ENCODE measurements at places on chromosomes 12 and 14.

DNA sequence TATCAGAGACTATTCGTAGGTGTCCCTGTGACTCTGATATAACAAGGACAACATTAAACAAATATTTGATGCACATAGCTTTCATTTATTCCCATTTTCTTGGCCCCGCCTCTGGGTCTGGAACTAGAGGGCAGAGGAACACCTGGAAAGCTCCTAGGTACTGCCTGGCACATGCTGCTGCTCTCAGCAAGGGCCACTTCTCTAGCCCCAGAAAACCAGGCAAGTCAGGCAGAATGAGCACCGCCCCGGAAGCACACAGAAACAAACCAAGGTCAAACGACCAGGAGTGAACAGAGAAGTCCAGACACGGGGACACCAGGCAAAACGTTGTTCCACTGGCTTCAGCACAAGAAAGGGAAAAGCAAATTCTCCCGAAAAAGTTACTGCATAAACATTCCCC is 76.1 kb downstream of the TTC7B start:
- DNase-seq = no peak

GRCh38 chr12:88703790-88704189 is 123.5 kb upstream of the KITLG start:
- DNase-seq = no peak

- DNase-seq = no peak
Observed at GRCh38 chr12:57456145-57456700, 1.1 kb downstream of the INHBE start.

DNA sequence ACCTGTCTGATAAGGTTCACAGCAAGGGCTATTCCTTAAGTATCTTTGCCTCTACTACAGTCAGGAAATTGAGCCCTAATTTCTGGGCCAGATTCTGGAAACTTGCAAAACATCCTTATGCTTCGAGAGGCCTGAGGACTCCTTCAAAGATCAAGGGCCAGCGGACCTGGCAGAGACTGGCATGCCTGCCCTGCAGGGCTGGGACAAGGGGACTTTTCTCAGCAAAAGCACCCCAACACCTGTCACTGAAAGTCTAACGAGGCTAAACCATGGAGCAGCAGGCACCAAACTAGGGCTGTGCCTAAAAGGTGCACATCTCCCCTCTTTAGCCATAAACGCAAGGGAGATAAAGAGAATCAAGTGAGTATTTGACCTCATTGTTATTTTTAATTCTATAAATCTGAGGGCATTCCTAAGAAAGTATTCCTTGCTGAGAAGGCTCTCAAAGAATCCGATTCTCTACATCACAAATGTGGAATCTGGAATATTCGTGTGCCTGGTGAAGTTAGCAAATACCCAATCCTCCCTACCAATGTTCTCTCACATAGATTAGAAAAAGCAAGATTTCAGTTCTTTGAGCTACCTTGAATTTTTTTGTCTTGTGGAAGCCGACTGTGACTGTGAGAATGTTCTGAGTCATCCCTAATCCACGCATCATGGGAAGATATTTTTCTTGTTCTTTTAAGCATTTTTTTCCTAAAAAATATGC is 328.2 kb upstream of the NOVA1 start:
- no peak for DNase-seq

DNA sequence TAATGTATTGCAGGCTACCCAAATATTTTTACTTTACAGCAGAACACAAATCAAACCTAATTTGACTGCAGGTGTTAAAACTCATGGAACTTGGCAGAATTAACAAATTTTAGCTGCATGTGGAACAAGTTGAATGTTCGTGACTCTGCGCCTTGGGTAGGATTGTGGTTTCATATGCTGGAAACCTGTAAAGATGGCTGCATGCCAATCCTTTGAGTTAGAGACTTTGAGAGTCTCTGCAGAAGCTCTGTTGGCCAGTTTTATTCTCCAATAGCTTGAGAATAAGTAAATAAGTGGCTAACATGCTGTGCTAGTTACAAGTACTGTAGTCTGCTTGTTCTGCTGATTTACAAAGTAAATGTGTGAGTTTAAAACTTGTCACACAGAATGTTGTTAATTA is 77.8 kb downstream of the PDE6H start:
- DNase-seq = no peak

GRCh38 chr12:105805730-105806399 is 332.9 kb downstream of the NUAK1 start:
- no peak for DNase-seq

DNA sequence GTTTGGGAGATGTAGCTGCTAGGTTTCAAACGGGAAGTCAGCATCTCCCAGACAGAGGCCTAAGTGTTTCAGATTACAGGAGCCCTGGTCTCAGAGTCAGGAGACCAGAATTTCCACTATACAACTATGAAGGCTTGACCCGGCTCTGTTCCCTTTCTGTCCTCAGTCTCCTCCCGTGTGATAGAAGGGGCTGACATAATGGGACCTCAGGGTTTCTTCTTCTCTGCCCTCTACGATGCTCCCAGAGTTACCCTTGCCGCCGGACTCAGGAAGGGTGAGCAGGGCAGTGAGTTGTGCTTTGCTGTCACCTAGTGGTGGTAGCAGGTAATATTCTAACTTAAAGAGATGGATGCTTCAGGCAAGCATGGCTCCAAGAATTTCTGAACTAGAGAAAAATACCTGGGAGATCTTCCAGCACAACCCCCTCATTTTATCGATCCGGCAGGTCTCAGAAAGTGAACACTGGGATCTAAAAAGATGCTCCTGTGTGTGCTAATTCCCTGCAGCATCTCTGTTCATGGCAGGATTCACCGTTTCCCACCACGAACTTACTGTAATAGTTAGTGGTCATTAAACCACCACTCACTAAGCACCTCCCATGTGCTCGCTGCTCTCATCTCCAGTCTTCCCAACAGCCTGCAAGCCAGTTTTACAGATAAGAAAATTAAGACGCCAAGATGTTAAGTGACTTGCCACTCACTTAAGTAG is 84.4 kb downstream of the VWF start:
- DNase-seq = peak; percentile 35

- no peak for DNase-seq
Observed at GRCh38 chr12:46159309-46159901, 109.4 kb downstream of the SLC38A1 start.

DNA sequence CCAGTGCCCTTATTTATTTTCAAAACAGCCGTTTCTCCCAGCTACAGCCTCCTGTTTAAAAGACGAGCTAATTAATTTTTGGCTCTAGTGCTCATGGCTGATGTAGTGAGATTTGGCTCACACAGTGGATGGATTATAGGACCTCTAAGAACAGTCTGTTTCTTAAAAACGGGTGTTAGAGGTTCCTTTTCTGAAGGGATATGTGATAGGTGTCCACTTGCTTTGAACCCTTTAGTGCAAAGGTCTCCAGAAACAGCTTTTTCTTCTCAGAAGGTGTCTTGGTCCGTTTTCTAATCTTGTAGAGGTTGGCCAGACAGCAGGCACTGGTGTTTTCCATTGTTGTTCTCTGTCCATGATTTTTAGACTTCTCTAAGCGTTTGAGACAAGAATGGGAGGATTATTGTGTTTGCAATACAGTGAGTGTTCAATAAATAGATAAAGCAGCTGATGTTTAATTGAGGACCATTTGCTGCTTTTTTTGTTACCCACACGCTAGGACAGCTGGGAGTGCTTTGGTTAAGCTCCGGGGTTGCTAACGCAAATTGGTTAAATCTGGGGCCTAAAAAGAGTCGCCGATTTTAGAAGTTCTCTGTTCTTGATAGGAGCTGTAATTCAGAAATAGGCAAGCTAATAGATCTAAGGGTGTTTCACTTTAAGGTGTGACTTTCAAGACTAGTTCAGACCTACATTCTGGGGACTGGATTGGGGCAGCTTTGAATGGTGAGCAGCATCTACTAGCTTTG is 1.0 kb downstream of the BORCS5 start:
- no peak for DNase-seq

DNA sequence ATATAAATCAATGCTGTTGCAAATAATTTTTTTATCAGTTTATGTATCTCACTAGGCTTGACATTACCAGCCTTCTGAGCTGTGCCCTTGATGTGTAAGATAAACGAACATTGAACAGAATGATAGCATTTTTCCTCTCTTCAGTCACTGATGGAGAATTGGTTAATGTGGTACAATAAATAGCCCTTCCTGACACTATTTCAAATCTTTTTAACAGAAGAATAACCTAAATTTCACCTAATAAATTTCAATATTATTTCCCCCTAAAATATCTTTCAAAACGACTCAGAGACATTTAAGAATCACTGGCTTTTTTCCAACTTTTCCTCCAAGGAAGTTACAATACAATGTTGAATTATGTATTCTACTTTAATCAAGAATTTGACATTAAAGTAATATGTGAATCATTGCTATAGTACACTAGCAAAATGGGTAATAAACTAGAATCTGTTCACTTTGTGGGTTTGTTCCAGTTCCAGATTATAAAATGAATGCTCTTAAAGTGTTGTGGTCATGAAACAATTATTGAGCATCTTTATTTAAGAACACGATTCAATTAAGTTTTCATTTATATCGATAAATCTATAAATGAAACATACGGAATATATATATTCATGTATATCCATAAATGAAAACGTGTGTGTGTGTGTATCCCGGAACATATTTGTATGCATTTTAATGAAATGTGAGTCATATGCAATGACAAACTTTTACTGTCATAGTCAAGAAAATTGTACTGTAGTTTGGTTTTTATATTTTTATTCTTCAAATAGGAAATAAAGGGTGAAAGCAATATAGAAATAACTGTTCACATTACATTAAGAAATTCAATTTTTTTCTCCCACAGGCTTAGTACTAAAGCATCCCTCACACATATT is 2.5 kb upstream of the ATP2B1 start:
- DNase-seq = no peak

GRCh38 chr12:100868487-100868886 is 73.9 kb downstream of the ANO4 start:
- no peak for DNase-seq

- no peak for DNase-seq
Observed at GRCh38 chr12:28973491-28973890, 175.6 kb upstream of the FAR2 start.

DNA sequence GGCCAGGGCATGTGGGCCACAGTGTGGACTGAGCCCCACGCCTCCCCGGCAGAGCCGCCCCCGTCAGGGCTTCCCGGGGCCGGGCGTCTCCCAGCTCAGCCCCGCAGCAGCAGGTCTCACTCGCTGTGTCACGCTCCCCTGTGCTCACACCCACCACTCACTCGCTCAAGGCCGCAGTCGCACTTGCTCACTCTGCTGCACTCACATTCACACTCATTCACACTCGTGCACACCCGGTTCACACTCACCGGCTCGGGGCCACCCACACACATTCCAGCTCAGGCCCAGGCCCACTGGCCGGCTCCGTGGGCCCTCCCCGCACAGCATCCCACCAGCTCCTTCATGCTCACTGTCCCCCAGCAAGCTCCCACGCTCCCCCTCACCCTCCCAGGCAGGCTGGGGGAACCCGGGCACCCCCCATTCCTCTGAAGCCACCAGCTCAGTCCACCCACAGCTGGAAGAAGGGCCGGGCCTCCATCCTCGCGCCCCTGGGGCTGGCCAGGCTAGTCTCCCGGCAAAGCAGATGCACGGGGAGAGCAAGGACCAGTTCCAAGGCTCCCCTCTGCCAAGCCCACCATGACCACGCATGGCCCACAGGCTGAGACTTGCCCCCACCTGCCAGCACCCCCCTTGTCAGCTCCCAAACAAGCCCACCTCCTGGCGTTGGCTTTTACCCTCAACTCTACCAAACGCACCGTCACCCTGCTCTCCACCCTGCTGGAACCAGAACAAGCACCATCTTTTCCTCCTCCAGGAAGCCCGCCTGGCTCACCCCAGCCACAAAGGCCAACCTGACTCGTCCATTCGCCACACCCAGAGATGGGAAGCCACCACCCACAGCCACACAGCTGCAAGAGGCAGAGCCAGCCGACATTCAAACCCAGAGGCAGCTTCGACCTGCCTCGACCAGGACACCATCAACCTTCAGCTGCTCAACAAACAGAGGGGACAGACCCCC is 28.0 kb downstream of the NCOR2 start:
- DNase-seq = no peak

DNA sequence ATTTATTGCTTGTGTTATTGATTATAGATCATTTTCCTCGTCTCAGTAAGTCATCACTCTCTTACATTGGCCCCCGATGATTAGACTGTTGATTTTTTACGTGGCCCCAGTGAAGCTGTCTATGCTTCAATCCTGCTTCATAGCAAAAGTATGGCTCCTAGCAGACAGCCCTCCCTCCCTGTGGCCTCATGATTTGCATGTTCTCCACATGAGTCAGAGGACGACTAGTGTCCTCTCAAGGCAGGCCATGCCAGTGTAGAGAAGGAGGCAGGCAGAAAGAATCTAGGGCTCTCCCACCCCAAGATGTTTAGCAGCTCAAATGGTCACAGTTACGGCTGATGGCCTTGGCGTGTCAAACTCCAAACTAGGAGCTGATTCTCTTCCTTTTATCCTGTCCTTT is 59.6 kb downstream of the FIGNL2 start:
- peak; percentile 7 for DNase-seq
